Stimulated activated CD4-positive, alpha-beta T cell treated with anti-CD3 and anti-CD28 coated beads, Interleukin-15, amount 100 ng/mL, for 1 hour (primary cell): ENCODE measurements at places on chromosomes 1 and 21.
A peak's percentile ranks its signal among the peaks of the same experiment; 100 is the strongest.

DNA sequence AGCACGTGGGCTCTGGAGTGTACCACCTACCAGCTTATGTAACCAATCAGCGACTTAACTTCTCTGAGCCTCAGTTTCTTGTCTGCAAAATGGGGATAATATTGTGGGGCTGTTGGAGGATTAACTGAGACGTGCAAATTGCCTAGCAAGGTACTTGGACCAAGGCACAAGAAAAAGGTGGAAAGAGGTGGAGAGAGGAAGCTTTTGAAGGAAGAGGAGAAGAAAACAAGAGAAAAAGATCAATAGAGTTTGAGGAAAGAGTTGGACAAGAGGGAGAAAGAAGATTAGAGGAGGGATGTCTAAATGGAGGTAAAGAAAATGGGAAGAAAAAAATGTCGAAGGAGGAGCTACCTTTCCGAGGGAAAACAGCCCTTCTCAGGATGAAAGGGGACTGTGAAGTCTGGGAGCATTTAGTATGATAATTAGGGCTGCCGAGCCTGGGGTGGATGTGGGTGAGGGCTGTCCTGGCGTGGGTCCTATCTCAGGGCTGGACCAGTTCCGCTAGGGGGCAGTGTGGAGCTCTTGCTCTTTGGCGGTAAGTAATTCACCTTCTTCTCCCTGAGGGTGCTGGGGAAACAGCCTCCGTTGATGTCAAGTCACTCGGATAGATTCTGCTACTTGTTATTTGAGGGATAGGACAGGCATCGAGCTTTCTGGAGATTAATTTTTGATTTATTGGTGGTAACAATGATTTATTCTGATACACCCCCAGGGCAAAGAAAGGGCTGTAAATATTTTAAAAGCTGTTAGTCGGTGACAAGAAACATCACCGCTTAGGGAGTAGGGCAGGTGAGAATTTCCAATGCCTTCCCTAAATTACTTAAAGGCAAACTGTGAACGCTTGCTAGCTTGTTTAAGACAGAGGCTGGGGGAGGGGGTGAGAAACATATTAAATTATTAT is 79.0 kb upstream of the NFASC start:
- DNase-seq: peak; percentile 58

DNA sequence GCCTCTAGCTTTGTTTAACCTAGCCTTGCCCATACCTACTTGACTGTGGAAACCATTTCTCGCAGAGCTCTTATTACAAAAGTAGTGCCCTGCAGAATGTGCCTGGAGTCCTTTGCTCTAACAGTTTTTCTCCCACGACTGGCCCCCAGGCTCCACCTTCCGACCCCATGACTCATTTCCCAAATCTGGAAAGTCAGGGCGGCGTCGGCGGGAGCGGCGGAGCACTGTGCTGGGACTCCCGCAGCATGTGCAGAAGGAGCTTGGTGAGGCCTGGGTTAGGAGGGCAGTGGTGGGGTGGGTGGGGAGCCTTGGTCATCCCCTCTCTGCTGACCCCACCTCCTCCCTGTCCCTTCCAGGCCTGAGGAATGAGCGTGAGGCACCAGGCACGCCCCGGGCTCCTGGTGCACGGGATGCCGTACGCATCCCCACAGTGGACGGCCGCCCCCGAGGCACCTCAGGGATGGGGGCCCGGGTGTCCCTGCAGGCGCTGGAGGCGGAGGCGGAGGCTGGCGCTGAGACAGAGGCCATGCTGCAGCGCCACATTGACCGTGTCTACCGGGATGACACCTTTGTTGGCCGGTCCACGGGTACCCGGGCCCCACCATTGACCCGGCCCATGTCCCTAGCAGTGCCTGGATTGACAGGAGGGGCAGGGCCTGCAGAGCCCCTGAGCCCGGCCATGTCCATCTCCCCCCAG is 47.5 kb downstream of the YARS1 start:
- no peak for DNase-seq

GRCh38 chr1:29785137-29785527 is 548.8 kb downstream of the PTPRU start:
- no peak for DNase-seq

DNA sequence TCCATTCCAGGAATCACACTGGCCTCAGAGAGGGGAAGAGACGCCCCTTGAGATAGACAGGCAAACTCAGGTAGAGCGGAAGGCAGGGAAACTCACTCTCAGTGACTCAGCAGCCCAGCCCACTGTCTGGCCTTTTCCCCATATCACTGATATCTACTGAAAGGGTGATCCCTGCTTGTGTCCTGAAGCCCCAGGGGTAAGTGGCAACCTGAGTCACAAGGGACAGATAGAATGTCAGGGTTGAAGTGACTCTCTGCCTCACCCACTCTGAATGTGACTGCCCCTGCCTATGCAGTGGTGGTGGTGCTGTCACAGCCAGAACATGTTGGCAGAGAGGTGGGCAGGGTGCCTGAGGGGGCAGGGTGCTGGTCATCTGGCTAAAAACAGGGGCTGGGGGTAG is 157.5 kb upstream of the FGGY start:
- DNase-seq: no peak

DNA sequence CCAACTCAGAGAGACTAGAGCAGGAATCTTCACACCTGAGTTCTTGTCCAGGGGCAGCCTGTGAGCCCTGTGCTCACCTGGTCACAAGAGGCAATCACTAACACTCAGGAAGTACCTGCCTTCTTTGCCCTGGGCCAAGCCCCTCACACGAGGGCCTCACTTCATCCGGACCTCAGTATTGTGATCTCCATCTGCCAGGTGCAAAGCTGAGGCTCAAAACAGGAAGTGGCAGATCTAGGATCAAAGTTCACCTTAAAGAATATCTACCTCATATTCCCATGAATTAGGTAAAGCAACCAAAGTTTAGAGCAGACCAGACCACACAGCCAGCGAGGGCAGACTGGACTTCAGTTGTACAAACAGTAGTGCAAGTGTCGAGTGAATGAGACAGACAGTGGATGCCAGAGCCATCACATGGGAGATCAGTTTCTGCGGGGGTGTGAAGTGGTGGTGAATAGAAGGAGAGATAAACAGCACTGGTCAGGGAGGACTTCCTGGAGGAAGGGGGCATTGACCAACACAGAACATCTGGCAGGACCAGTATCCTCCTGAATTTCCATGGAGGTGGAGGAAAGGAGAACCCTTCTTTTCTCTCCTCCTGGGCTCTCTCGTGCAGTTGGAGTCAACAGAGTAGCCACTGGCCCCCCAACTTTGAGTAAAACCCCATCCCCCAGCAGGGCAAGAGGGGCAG is 116.6 kb upstream of the ZBTB40 start:
- no peak for DNase-seq

GRCh38 chr1:63729227-63729620 is 44.6 kb upstream of the ROR1 start:
- DNase-seq: no peak

- no peak for DNase-seq
Observed at GRCh38 chr1:227234998-227235405, 83.3 kb downstream of the CDC42BPA start.

DNA sequence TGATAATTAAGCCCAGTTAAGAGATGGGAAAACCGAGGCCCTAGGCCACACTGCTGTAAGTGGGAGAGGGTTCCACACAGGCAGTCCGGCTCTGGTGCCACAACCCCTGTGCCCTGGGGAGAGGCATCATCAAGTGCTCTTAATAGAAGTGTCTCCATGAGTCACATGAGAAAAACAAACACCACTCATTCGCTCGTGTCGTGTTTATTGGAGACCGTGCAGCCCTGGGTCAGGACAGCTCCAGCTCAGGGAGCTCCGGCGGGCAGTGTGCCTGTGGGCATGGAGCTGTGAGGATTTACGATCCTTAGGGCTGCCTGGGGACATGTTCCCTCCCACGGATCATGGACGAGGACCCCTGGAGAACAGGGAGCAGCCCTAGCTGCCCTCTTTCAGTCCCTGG is 658.5 kb downstream of the AJAP1 start:
- DNase-seq: no peak

DNA sequence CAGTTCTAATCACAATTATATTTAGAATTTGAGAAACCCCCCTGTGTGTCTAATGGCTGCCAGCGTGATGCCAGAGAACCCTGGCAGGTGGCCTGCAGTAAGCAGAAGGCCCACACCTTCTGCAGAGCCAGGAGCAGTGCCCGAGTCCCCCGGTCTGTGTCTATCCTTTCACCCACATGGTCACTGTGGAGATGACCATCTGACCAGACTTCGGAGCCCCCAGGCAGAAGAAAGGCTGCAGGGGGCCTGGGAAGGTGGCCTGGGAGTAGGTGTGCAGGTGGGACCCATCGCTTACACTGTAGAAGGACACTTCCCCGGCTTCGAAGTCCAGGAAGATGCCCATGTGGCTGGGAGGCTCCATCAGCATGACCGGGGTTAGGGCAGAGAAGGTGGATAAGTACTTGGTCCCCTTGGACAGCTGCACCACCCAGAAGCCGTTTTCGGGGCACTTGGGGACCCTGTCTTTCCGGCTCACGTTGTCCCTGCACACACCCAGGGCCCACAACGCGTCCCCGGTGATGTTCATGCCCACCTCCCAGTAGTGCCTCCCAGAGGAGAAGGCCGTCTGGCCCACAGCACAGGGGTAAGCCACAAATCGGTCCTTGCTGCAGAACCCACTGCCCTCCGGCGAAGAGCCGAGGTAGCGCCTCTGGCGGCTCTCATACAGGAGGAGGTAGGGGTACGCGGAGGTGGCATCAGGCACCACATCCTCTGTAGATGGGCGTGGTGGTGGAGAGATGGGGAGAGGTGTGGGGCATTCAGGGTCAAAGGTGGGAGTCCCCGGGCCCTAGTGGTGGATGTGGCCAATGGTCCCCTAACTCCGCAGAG is 1.6 kb upstream of the TRIM11 start:
- DNase-seq: no peak

DNA sequence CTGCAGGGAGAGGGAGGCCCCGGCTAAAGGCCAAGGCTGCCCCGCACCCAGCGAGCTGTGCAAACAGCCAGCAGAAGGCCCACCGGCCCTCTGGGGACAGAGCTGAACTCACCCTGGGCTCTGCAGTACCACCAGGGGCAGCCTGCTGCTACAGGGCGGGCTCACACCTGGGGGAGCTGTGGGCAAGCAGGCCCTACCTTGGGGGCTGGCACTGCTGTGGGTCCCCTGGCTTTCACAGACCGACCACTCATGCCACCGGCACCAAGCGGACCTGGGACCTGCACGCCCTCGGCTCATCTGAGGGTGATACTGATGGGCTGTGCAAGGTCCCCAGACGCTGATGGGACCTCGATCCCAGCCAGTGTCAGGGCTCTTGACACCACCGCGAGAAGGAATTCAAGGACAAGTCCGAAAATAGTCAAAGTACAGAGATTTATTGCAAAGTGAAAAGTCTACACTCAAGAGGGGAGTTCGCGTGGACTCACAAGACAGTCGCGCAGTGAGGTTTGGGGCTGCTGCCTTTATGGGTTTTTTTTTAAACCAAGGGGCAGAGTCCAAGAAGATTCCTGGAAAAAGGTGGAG is 61.0 kb upstream of the ADARB1 start:
- DNase-seq: no peak

DNA sequence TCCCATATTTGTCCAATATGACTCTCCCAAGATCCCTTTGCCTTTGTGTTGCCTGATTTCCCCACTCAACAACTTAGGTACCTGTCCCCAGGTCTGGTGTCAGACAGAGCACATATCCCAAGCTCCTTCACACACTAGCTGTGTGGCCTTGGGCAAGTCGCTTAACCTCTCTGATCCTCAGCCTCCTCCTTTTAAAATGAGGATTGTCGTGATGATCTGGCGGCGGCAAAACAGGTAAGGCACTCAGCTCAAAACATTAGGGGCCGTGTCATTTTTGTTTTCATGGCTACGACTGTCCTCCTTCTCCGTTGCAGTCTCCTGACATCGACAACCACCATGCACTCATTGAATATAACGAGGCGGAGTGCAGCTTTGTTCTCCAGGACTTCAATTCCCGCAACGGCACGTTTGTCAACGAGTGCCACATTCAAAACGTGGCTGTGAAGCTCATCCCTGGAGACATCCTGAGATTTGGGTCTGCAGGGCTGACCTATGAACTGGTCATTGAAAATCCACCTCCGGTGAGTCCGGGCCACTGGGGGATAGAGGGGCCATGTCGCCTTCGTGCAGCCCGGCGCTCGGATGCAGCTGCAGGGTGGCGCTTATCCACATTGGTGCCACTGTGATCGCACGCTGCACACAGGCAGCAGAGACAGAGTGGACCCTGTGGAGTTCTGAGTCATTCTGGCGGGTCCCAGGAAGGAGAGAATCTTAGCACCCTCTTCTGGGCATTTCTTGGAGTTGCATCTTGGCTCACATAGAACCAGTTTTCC is 25.2 kb downstream of the FHAD1 start:
- no peak for DNase-seq

DNA sequence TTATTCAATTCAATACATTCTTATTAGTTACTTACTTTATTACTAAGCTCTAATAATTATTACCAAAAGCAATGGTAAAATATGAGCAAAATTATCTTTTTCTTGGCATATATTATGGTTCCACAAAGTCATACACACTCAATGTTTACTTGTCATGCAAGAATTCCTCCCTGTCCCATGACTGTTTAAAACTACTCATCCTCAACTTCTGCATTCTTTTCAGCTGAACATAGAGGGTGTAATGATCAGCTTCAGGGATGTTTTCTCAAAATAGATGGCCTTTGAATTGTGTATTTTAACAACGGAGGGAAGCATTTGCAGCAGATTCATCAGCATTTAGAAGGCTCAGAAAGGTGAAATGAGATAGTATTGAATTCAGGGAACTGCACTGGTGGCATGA is 499.0 kb downstream of the RWDD3 start:
- no peak for DNase-seq

- DNase-seq: no peak
Observed at GRCh38 chr1:36842448-36842847, 191.9 kb downstream of the GRIK3 start.

GRCh38 chr1:165300400-165300903 is 56.1 kb downstream of the LMX1A start:
- DNase-seq: no peak

DNA sequence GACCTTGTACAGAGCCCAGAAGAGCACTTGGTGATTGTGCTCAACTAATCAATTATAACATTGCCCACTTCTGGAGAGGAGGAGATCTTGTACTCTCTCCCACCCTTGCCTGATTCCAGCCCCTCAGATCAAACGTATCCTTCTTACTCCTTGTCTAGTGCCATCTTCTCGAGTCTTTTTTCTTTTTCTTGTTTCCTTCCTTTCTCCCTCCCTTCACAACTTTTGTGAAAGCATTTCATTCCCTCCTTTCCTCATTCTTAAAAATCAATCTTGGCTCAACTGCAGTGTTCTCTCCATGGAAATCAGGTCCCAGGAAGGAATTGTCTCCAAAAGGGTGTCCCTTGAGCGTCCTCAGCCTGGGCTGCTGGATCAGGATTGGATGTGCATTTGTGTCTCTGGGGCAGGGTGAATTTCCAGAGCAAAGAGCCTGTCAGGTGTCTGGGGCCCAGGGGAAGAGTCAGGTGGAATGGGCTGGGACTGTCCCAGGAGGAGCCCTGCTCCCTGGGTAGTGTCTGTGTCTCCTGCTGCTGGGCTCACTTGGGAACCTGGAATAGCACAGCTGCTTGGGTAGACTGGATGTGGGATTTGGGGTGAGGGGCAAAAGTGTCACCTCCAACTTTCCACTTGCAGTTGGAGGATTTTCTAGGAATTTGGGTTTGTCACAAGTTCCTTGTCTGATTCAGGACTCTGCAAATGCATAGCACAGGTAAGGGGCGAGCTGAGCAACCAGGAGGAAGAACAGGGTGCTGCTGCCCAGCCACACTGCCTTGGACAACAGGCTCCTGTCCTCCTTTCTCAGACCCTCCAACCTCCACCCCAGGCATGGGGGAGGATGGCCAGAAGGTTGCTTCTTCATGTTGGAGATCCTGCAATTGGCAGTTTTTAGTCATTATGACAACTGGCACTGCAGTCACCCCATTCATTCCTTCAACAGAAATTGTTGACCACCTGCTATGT is 3.3 kb downstream of the SOX13 start:
- DNase-seq: no peak

- DNase-seq: no peak
Observed at GRCh38 chr1:80536461-80536860, 1264.3 kb upstream of the ADGRL2 start.

- DNase-seq: no peak
Observed at GRCh38 chr1:157390651-157391050, 161.7 kb downstream of the FCRL5 start.
